Right hindlimb (tissue), 1 donor: ENCODE measurements at places on chromosomes 7 and 10.

GRCh38 chr7:1123715-1124114 is 35.8 kb downstream of the GPER1 start:
- DNase-seq, result peak; percentile 92

DNA sequence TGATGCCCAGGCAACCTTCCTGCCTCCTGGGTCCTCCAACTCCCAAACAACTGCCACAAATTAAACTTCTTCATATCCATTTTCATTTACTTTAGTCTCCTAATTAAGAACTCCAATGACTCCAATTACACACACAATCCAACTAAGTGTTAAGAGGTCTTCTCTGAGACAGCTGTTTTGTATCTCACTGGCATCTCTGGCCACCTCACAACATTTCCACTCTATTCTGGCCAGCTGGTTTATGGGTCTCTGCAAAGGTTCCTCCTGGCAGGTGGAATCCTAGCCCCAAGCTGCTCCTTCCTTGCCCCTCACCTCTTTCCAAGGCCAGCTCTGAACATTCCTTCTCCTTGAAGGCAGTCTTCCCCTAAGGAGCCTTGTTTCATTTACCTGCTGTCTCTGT is 123.1 kb upstream of the HPS1 start:
- no peak for DNase-seq

DNA sequence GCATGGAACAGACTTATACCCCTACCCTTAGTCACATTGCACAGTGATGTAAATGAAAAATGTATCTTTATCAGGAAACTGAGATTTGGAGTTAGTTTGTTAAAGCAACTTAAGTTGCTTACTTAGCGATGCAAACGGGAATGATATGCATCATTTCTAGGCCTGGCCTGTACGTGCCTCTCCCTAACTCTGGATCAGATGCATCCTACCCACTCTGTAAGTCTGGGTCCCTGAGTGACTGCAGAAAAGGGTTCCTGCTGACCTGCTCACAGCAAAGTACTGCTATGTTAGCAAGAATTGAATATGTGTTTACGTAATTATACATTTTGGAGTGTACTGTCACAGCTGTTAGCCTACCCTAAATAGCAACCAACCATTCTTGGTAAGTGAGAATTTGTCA is 30.7 kb upstream of the PRTFDC1 start:
- no peak for DNase-seq

DNA sequence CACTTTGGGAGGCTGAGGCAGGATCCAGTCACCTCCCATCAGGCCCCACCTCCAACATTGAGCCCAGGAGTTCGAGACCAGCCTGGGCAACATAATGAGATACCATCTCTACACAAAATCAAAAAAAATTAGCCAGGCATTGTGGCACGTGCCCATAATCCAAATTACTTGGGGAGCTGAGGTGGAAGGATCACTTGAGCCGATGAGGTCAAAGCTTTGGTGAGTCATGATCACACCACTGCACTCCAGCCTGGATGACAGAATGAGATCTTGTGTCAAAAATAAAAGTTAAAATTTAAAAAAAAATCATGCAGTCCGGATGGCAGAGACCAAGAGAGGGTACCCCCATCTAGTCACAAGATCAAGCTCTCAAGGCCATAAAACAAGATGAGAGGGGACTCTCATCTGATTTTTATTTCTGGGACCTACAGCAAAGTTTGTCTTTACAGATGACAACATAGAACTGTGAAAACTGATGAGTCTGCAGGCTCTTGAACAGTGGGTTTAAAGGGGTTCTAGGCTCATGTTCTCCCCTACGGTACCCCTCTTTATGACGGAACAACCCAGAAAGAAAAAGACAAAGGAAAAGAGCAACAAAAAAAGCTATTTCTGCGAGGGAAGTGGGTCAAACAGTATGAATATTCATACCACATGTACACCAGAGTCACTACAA is 28.9 kb upstream of the CREB3L2 start:
- no peak for DNase-seq

DNA sequence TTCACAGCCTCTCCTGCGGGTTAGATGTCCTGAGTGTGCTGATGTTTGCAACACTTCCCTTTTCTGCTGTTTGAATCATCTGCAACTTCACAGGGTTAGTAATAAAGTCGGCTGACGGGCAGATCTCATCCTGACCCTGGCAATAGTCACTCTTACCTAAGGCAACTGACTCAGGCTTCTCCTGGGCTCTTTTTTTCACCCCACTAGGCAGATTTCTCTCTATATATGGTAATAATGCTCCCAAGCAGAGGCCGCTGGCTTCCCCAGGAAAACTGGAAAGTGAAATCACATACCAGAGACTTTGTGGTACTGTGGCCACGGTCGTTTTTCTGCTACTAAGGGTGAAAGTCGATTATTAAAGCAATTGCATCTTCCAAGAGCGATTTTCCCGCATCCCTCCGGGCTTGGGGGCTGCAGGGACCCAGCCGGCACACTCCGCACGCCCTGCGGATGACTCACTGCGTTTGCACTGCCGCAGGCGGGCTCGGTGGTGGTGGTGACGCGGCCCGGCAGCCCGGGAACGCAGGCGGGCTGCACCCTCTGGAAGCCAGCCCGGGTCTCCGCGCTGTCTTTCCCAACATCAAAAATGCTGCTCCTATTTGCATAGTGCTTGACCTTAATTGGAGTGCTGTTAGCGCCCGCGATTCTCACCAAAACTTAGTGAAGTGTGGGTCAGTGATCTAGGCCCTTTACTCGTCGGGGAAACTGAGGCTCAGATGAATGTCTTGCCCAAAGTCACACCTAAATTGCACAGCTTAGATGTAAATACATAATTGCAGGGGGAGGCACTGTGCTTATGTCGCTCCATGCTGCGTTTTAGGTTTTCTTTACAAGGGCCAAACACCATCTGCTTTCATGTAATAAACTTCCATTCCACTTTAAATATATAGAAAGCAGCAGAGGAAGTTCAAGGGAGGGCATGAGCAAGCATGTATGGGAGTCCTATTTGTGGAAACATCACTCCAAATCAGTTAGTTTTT is 47.6 kb upstream of the ITGB1 start:
- DNase-seq, result peak; percentile 73

GRCh38 chr7:78020874-78021249 is 222.3 kb downstream of the PHTF2 start:
- no peak for DNase-seq

- no peak for DNase-seq
Observed at GRCh38 chr7:5607951-5608656, 173.4 kb downstream of the RNF216 start.

GRCh38 chr10:5500162-5500670 is 846 bp upstream of the CALML5 start:
- no peak for DNase-seq

DNA sequence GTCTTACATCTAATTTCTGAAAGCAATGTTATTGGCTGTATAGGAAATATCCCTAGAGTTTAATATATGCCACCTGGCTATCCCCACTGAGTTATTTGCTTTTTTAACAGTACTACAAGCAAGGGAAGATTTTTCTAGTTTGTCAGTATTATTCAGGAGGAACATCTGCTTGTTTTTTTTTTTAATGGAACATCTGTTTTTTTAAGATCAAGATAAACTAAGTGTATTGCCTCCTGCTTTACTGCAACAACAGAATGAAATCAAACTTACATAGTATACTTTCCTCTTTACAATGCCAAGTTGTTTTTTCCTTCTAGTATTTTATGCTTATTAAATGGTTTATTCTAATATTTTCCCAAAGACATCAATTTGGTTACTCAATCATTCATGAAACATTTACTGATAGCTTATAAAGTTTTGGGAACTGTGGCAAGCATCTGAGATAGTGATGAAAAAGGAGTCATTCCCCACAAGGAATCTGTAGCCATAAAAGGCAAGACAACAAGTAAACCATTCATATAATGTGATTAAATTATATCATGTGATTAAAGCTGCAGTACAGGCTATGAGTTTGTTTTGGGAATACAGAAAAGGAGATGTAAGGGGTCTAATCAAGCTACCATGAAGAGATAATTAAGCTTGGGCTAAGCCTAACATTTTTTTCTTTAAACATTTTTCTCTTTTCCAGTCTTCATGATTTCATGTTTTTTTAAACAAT is 17.4 kb downstream of the MTPN start:
- no peak for DNase-seq

- no peak for DNase-seq
Observed at GRCh38 chr10:132250481-132251475, 57.0 kb downstream of the STK32C start.

DNA sequence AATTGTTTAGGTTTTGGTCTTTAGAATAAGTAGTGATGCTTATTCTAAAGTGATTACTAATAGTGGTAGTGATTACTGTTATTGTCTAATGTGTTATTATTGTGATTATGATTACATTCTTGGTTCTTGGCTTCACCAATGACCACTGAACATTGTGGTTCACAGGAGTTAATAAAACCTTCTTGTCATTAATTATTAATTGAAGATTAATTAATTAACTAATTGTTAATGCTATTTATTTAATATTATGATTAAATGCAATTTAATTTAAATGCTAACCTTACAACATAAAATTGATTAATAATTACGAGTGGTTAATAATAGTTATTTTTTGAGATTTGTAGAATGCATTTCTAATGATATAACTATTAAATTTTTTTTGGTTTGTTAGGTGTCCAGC is 747.7 kb upstream of the POM121L12 start:
- DNase-seq, result no peak

DNA sequence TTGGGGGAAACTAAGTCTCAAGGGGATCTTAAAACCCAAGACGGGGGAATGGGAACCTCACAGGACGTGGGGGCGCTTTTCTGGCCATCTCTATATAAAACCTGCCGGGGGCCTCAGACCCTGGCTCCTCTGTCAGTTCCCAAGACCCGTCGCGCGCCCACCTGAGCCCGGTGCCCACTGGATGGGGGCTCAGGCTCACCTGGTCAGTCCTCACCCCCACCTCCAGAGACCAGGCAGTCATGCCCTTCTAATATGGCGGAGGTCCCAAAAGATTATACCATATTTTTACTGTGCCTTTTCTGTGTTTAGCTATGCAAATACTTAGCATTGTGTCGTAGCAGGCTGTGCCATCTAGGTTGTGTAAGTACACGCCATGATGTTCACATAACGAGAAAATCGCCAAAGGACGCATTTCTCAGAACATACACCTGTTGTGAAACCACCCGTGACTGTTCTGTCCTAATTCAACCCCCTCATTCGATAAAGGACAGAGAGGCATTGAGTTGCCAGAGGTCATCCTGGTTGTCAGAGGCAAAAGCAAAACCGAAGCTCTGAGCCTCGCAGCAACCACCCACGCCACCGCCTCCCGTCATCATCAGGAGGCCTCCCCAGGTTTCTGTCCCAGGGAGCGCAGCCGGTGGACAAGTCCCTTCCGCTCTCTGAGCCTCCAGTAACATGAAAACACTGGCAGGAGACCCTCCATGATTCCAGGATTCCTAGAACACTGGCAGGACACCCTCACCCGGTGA is 28.9 kb downstream of the OAT start:
- no peak for DNase-seq

- peak; percentile 91 for DNase-seq
Observed at GRCh38 chr10:60944058-60944909, at the start of gene RHOBTB1. Gene RHOBTB1 (minus strand): TSS chr10:60944185. CDS start chr10:60911542, 32,643 bp downstream.

DNA sequence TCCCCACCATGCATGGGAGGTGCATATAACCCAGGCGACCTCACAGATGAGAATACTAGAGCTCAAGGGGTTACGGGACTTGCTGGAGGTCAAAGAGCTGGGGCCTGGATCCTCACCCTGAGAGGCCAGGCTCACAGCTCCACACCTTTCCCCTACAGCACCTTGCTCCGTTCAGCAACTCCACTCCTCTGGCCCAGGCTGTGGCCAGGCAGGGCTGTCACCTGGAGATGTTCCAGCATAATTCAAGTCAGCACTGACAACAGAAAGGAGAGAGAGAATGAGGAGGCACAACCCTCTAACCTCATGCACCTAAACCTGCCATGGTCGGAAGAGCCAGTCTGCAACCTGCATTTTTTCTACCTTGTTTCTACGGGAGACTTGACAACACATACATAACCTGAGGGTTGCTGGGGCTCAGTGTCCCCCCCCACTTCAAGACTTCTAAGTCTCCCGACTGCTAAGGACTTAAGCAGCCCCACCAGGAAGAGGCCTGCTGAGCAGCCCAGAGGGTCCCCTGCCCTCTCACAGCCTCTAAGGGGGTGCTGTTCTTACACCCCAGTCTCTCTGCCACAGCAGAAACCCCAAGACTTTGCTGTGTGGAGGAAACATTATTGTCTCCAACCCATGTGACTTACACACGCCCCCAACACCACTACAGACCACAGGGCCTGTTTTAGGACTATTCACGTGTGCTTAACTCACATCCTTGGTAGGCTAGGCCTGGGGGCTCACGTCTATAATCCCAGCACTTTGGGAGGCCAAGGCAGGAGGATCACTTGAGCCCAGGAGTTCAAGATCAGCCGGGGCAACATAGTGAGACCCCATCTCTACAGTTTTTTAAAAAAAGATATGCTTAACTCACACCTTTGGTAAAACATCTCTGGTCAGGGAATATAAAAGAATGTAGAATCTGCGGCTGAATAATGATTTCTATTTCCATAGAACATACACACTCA is 175.6 kb downstream of the FAM107B start:
- no peak for DNase-seq

DNA sequence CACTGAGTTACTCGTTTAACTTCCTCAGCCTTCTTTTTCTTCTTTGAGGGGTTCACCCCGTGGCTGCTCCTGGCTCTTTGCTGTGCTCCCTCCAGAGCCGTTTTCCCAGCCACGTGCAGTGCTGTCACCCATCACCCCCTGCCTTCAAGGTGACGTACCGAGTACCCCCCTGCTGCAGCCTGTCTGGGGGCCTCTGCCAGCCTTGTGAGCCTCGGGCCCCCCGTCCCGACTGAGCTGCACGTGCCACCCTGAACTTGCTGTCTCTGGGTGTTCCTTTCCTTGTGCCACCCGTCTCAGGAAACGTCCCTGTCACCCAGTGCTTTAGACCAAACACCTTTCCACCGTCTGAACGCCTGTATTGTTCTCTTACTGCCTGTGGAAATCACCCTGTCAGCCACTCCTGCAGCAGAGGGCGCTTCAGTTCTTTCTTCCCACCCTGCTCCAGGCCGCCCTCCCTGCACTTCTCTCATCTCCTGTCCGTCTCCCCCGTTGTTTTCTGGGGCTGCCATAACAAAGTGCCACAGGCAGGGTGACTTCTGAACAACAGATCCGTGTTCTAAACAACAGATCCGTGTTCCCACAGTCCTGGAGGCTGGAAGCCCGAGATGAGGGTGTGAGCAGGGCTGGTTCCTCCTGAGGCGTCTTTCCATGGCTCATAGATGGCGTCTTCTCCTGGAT is 44.6 kb downstream of the WDR37 start:
- DNase-seq, result no peak

- DNase-seq, result no peak
Observed at GRCh38 chr10:91758303-91759146, 39.7 kb upstream of the TNKS2 start.

DNA sequence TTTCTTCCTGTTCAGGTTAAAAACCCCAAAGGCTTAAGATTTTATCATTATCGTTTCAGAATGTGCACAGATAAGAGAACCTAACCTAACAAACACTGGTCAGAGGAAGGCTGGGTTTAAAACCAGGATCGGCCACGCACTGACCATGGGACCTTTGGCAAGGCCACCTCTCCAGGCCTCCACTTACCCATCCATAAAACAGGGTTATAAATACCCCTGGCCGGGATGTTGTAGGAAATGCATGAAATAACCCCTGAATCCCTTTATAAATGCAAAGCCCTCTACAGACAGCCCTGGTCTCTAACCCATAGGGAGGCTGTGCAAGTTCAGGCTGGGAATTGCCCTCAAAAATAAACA is 418 bp downstream of the DEPP1 start:
- DNase-seq, result no peak
